ENCODE measurements at places on chromosomes 5 and 9. TPM values are rescaled to one million over a fixed set of nuclear protein-coding genes. Genes with fewer than 3 reads are reported as not detected.

DNA sequence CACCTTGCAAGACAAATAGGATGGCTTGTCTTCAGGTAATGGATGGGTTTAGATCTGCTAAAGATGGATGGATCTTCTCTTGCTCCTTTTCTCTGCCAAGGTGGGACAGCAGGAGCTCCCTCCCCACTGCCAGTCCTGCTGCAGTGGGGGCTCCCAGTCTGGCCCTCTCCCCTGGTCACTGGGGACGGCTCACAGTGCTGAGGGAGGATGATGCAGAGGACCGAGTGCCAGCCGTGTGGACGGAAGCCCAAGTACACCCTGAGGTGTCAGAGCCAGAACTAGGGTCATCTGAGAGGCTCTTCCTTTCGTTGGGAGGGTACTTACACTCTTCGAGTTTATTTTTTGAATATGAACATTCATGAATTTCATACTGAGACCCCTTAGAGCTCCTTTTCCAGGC lies 5.7 kb downstream of the CCDC69 start:
- DNase-seq, result no peak
- H3K27ac ChIP-seq, result no peak overlapping the region
- H3K4me1 ChIP-seq, result no peaks in the 10 kb centered on the region
- H3K36me3 ChIP-seq, result no peaks in the 10 kb centered on the region
- H3K4me3 ChIP-seq, result no peak overlapping the region
- H3K27me3 ChIP-seq, result no peaks in the 10 kb centered on the region

DNA sequence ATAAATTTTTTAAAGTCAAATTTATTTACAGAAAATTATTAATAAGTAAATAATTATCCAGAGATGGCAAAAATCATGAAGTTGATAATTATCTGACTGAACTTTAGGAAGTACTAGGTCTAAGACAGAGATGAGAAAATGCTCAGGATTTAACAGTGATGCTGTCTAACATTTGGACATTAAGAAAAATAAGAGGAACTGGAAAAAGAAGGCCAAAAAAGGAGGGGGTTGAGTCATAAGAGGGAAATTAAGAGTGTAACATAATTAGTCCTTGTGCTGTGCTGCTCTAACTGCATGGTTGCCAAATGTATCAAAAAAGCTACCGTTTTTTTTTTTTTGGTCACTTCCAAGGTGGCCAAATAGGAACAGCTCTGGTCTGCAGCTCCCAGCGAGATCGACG lies 35.4 kb upstream of the TUT7 start:
- DNase-seq, result no peak
- H3K27ac ChIP-seq, result no peak overlapping the region
- no peak overlapping the region for H3K4me3 ChIP-seq
- no peaks in the 10 kb centered on the region for H3K27me3 ChIP-seq

DNA sequence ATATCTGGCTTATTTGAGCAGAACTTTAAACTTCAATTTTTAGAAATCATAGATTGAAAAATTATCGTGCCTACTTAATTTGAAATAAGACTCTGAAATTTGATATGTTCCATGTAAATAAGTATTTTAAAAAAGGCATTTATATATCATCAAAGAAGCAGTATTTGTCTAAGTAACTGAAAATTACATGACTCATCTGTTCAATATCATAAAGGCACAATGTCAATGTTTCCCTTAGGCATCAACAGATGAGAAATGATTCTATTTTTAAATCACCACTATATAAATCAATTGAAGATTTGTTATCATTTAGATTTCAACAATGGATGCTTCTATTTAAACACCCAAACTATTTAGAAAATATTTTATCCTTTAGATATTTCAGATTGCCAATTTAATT lies 142.9 kb upstream of the POU5F2 start:
- no peak overlapping the region for H3K4me3 ChIP-seq
- no peak overlapping the region for H3K27ac ChIP-seq
- no peaks in the 10 kb centered on the region for H3K4me1 ChIP-seq
- H3K36me3 ChIP-seq, result no peaks in the 10 kb centered on the region
- no peaks in the 10 kb centered on the region for H3K27me3 ChIP-seq
- DNase-seq, result no peak

- H3K4me3 ChIP-seq, result no peak overlapping the region
- DNase-seq, result no peak
- H3K27me3 ChIP-seq, result no peaks in the 10 kb centered on the region
- no peaks in the 10 kb centered on the region for H3K4me1 ChIP-seq
These were observed 15.4 kb downstream of the HAUS6 start for GRCh38 chr9:19087106-19088000.

DNA sequence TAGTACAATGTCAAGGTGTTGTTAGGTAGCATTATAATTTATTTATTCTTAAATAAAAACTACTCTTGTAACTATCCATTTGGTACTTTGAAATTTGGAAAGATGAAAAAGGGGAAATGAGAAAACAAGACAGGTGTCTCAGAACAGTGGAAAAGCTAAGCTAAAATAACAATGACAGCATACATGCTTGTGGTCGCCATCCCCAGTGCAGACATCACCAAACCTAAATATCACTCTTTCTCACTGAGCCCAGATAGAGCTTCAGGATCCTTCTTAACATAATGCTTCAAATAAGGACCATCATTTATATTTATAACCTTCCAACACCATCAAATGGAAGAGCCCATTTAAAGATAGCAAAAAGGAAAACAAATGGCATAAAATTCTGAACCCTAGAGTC lies 434.4 kb upstream of the BRINP1 start:
- no peak overlapping the region for H3K4me3 ChIP-seq
- no peak for DNase-seq
- no peak overlapping the region for H3K27ac ChIP-seq
- no peaks in the 10 kb centered on the region for H3K27me3 ChIP-seq

- DNase-seq, result no peak
- no peak overlapping the region for H3K27ac ChIP-seq
- H3K36me3 ChIP-seq, result no peaks in the 10 kb centered on the region
These were observed 22.1 kb upstream of the MATR3 start for GRCh38 chr5:139271201-139272027.

GRCh38 chr9:76729980-76730737 lies 34.1 kb upstream of the PCA3 start:
- no peak overlapping the region for H3K27ac ChIP-seq
- peaks cover 5% of the 10 kb centered on the region for H3K4me1 ChIP-seq
- no peak overlapping the region for H3K4me3 ChIP-seq
- H3K27me3 ChIP-seq, result no peaks in the 10 kb centered on the region
- no peak for DNase-seq

- peak overlapping the region; percentile 48 for H3K27ac ChIP-seq
- no peaks in the 10 kb centered on the region for H3K4me1 ChIP-seq
- no peak overlapping the region for H3K4me3 ChIP-seq
These were observed 58.9 kb downstream of the NREP start for GRCh38 chr5:111697881-111698757.

DNA sequence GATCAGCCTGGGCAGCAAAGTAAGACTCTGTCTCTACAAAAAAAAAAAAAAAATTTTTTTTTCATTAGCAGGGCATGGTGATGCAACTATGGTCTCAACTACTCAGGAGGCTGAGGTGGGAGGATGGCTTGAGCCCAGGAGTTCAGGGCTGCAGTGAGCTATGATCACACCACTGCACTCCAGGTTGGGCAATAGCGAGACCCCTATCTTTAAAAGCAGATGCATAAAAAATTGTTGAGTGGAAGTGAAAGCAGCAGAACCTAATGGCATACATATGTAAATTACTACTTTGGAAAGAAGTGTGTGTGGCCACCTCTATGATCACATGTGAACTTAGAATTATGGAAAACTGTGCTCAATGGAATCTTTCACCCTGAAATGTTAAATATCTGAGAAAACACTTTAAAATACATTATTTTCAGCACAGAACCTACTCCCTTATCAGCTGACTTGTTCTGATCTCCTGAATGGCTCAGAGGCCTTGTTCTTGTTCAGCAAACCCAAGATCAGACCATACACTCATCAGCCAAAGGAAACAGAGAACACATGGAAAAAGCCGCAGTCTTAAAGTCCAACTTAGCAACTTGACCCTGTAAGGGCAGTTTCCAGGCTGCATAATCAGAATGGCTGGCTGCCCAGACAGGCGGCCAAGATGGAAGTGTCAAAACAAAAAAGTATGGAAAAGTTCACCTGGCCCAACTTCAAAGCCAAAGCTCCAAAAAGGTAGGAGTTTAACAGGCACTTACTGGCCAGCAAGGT lies 56.5 kb downstream of the SIL1 start:
- no peak overlapping the region for H3K4me3 ChIP-seq
- H3K36me3 ChIP-seq, result no peaks in the 10 kb centered on the region
- DNase-seq, result no peak

GRCh38 chr5:1336749-1337488 lies 8.0 kb downstream of the CLPTM1L start:
- DNase-seq, result no peak
- no peak overlapping the region for H3K4me3 ChIP-seq
- no peaks in the 10 kb centered on the region for H3K4me1 ChIP-seq
- peaks cover 3% of the 10 kb centered on the region for H3K27me3 ChIP-seq
- peaks cover 10% of the 10 kb centered on the region for H3K36me3 ChIP-seq

- H3K36me3 ChIP-seq, result peaks cover 4% of the 10 kb centered on the region
- peaks cover 14% of the 10 kb centered on the region for H3K4me1 ChIP-seq
- no peak overlapping the region for H3K4me3 ChIP-seq
- H3K27ac ChIP-seq, result no peak overlapping the region
These were observed 13.0 kb upstream of the CEP120 start for GRCh38 chr5:123436201-123436600.

GRCh38 chr9:106613250-106613737 lies 249.7 kb upstream of the ZNF462 start:
- no peaks in the 10 kb centered on the region for H3K36me3 ChIP-seq
- H3K4me1 ChIP-seq, result peaks cover 2% of the 10 kb centered on the region
- no peaks in the 10 kb centered on the region for H3K27me3 ChIP-seq
- H3K27ac ChIP-seq, result no peak overlapping the region
- H3K4me3 ChIP-seq, result no peak overlapping the region

GRCh38 chr5:111806753-111807152 lies 49.8 kb upstream of the NREP start:
- no peak for DNase-seq
- H3K4me1 ChIP-seq, result peaks cover 4% of the 10 kb centered on the region
- H3K27me3 ChIP-seq, result no peaks in the 10 kb centered on the region

- H3K36me3 ChIP-seq, result no peaks in the 10 kb centered on the region
- H3K27ac ChIP-seq, result no peak overlapping the region
- peaks cover 2% of the 10 kb centered on the region for H3K27me3 ChIP-seq
These were observed 324.3 kb upstream of the SEMA6A start for GRCh38 chr5:116898917-116899316.

DNA sequence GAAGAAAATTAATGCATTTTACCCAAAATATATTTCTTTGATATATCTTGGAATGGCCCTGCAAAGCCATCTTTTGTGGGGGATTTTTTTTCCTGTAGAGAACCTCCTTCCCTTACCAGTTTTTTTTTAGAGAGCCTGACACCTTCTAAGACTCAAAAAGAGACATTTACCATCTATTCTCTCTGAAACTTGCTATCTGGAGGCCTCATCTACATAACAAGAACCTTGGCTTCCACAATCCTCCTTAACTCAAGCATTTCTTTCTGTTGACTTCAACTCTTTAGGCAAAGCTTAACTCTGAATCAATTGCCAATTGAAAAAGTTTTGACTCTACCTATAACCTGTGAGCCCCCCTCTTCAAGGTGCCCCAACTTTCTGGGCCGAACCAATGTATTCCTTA lies 6.2 kb downstream of the SLC45A2 start:
- no peaks in the 10 kb centered on the region for H3K36me3 ChIP-seq
- peaks cover 2% of the 10 kb centered on the region for H3K27me3 ChIP-seq
- H3K4me3 ChIP-seq, result no peak overlapping the region
- H3K4me1 ChIP-seq, result no peaks in the 10 kb centered on the region
- H3K27ac ChIP-seq, result no peak overlapping the region

DNA sequence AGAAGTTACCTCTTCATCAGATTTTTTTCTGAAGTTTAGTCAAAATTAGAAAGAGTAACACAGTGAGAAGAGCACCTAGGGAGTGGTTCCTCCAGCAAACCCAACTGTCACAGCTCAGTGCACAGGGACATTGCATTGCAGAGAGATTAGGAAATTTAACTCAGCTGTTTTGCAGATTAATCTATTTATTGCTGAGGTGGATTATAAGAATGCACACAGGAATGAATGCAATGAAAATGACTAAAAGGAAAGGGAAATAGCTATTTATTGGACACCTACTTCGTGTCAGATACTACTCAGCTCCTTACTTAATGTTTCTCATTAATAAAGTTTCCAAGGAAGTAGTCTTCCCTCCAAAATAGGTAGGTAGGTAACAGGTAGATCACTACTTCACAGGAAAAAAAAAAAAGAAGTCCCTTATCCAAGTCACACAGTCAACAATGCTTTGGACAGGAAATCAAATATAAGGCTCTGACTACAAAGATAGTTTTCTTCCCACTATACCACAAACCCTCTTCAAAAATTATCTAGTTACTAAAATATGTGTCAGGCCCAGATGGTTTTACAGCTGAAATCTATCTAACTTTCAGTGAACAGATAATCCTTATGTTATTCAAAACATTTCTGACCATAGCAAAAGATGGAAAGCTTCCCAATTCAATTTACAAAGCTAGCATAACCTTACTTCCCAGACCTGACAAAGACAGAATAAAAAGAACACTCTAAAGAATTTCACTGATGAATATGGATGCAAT lies 442.2 kb upstream of the MPDZ start:
- H3K4me1 ChIP-seq, result peaks cover 8% of the 10 kb centered on the region
- H3K27ac ChIP-seq, result no peak overlapping the region
- no peaks in the 10 kb centered on the region for H3K27me3 ChIP-seq
- no peaks in the 10 kb centered on the region for H3K36me3 ChIP-seq
- DNase-seq, result no peak

DNA sequence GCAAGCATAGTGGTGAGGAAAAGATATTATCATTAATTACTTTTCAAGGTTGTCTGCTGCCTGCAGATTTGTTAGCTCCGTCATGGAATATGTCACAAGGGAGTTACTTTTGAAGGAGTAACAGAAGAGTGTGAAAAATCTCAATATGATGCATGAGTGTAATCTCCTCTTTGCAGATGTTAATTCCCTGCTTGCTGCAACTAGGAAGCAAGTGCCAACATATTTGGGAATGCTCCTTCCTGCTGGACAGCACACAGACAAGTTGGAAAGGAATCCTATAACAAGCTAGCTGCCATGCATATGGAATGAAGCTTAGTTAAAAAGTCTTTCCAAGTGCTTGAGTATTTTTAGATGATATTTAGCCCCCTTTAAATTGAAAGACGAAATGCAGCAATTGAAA lies 2023.6 kb upstream of the CDH6 start:
- no peak overlapping the region for H3K4me3 ChIP-seq
- H3K27me3 ChIP-seq, result peaks cover 2% of the 10 kb centered on the region
- no peak for DNase-seq
- no peak overlapping the region for H3K27ac ChIP-seq
- H3K4me1 ChIP-seq, result peaks cover 2% of the 10 kb centered on the region

GRCh38 chr9:133124123-133124906 lies 3.3 kb upstream of the RALGDS start:
- DNase-seq, result no peak
- H3K4me3 ChIP-seq, result peak overlapping the region; percentile 32
- peaks cover 41% of the 10 kb centered on the region for H3K4me1 ChIP-seq
- no peaks in the 10 kb centered on the region for H3K36me3 ChIP-seq

- H3K4me3 ChIP-seq, result no peak overlapping the region
- H3K27ac ChIP-seq, result no peak overlapping the region
- no peak for DNase-seq
- H3K36me3 ChIP-seq, result no peaks in the 10 kb centered on the region
- H3K4me1 ChIP-seq, result peaks cover 35% of the 10 kb centered on the region
These were observed 139.7 kb downstream of the TLE1 start for GRCh38 chr9:81549500-81550206.

The DIPK1B gene
- 71.3 TPM for total RNA-seq

The TEK gene
- total RNA-seq, result 1.0 TPM

The AK1 gene
- total RNA-seq, result 121 TPM

The C9orf153 gene
- 0.27 TPM for total RNA-seq

The SKP2 gene
- 47.8 TPM for total RNA-seq

The SCAMP1 gene
- total RNA-seq, result 36.2 TPM

The PCDHGB2 gene
- total RNA-seq, result 8.9 TPM

The PCDHB16 gene
- 20.1 TPM for total RNA-seq

The MED27 gene
- total RNA-seq, result 45.0 TPM
